ENCODE measurements at places on chromosomes 7 and 10.

GRCh38 chr10:71580926-71581325 lies 138.7 kb downstream of the C10orf105 start:
- DNase-seq = no peak

DNA sequence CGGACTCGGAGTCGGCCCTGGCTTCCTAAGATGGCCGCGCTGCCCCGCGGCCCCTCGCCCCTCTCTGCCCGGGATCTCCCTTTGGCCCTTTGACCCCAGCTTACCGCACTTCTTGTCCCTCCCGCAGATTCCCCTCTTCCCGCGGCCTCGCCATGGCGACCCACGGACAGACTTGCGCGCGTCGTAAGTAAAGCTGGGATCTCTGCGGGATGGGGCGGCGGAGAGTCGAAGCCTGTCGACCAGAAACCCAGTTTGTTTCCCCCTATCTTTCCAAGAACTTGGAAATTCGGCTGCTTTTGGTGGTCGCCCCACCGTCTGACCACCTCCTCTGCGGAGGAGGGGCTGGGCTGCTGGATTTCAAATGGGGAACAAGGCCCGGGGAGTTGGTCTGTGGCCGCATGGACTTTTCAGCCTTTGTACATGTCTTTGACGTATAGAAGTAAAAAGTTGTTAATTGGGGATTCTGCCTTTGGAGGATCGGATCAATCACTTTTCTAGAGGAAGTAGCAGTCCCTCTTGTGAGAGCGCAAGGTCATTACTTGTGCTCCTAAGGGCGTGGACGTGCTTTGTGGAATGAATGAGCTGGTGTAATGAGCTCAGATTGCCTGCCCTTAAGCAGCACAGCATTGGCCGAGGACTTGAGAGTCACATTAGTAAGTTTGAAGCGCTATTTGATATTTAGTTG lies 553 bp downstream of the VDAC2 start:
- no peak for DNase-seq

- no peak for DNase-seq
Measured at GRCh38 chr10:44437840-44438511, 53.1 kb upstream of the CXCL12 start.

DNA sequence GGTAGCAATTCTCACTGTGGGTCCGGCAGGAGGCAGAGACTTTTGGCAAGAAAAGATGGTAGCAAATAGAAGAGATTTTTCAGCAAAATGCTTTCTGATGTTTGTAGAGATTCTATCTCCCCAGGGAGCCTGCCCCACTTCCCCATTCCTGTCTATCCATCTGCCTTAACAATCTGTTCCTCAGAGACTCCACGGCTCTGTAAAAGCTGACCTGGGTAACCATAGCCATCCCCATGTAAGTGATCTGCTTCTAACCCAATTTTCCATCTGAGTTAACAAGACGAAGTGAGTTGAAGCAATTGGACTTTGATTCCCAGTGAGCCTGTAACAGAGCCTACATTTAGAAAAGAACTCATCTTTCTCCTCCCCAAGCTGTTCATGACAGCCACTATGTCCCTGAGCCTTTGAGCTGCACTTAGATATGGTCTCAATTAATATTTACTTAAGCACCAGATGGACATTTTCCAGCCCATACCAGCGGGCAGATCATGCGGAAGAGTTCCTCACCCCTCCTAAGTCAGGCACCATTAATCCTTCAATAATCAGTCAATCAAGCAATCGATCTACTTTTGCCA lies 896.1 kb downstream of the CCSER2 start:
- no peak for DNase-seq

DNA sequence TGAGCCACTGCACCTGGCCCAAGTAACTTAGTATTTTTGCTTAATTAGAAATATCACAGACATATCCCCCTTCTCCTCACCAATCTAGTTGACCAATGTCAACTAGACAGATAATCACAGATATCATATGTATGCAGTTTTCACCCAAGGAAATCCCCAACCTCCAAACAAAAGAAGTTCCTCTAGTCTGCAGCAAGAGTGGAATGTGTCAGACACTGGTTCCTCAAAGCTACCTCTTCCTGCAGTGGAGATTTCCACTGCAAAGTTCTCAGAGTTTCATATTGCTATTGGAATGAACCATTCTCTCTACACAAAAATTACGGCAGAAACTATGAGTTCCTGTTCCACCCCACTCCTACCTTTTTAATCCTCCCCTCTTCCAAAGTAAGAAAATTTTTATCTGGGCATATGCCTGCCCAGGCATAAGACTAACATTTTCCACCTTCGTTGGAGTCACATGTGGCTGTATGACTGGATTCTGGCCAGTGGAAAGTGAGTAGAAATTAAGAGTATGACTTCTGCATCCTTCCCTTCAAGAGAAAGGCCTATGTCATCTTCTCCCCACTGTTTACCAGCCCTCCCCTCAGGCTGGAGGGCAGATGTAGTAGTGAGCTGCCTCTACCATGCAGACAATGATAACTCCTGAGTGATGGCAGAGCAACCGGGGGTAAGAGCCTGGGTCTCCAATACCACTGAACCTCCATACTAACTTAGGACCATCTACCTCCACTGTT lies 103.0 kb downstream of the MYOF start:
- DNase-seq = no peak

Data from Right ventricle myocardium inferior (tissue), 1 donor.